ENCODE measurements at places on chromosomes 5 and 9.

DNA sequence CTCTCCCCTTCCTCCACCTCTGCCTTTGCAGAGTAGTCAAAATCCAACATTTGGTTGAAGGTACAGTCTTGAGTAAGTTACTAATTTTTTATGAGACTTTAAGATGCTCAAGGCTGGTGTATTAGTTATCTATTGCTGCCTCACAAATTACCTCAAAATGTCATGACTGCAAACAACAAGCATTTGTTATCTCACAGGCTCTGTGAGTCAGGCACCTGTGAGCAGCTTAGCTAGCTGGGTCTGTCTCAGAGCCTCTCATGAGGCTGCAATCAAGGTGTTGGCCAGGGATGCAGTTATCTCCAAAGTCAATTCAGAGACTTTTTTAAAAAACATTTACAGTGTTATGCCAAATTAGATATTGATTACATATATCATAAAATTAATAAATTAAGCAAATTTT is 371.3 kb upstream of the RGMB start:
- no peak for DNase-seq

DNA sequence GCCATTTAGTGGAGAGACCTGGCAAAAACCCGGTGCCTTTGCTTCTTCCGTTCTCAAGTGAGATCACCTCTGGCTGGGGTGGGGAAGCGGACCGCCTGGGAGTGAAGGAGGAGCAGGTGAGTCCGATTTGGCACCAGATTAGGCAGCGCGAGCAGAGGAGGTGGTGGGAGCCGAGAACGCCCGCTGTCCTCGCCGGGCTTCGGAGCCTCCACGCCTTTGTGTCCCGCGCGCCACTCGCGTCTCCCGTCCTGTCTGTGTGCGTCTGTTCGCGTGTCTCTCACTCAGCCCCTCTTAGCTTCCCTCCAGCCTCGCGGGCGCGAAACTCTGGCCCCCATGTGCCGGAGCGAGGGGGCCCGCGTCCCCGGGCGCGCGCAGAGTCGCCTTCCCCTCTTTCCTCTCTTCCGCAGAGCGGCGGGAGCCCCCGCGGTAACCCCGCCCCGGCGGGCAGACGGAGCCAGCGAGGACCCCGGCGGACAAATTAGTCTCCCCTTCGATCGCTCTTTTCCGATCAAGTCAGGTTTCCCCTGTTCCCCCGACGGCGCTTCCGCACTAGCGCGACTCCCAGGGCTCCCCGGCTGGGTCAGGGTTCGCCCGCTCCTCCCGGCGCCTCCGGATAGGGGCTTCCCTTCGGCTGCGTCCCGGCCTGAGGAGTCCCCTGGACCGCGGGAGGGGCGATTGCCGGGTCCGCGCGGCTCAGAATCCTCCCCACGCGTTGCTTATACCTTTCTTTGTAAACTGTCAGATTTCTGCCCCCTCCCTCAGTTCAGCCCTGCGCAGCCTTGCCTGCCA is 7.1 kb downstream of the POU4F3 start:
- DNase-seq = no peak

GRCh38 chr5:102762095-102762534 is 7.0 kb downstream of the PAM start:
- DNase-seq = no peak

DNA sequence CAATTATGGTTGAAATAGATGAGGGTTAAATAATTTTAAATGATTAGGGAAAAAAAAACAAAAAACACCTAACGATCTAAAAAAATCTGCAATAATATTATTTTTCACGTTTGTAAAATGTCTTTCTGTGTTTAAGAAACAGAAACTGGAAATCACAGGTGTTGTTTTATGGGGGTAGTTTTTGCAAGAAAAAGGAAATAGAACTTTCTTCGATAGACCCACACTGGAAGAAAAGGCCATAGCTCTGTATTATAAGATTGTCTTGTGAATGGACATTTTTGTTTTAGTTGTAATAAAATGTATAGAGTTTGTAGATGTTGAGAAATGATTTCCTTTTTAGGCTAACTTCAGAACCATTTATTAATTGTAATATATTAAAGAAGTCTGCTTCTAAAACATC is 5.5 kb downstream of the CSNK1G3 start:
- DNase-seq = no peak

- no peak for DNase-seq
Measured at GRCh38 chr9:133619791-133620190, 10.6 kb upstream of the FAM163B start.

DNA sequence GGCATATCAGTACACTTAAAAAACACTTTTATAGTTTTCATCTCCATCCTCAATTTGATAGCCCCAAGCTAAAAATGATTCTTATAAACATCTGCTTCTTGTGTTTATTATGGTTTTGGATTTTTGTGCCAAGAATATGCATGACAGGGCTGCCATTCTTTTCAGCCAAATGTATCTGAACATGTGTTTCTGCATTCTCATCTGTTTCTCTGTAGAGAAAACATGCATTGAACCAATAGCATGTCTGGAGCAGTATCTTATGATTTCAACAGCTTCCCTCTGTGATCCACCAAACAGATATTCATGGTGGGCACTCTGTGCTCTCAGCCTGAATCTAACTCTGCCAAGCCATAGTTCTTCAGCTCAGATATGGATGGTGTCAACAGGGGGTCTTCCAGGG is 99.3 kb upstream of the ERCC6L2 start:
- DNase-seq = no peak

GRCh38 chr9:98908897-98909634 is 34.6 kb upstream of the COL15A1 start:
- DNase-seq = no peak

GRCh38 chr5:96483878-96484277 is 50.8 kb upstream of the PCSK1 start:
- DNase-seq = no peak

GRCh38 chr5:26487553-26487952 is 550.8 kb downstream of the CDH9 start:
- DNase-seq = no peak

GRCh38 chr5:138245717-138246116 is 28.7 kb downstream of the GFRA3 start:
- DNase-seq = no peak

GRCh38 chr5:116546033-116546742 is 28.4 kb downstream of the SEMA6A start:
- no peak for DNase-seq

- no peak for DNase-seq
Measured at GRCh38 chr9:130608554-130609134, 29.3 kb downstream of the FUBP3 start.

- DNase-seq = no peak
Measured at GRCh38 chr5:148998174-148998797, 64.6 kb downstream of the SH3TC2 start.

DNA sequence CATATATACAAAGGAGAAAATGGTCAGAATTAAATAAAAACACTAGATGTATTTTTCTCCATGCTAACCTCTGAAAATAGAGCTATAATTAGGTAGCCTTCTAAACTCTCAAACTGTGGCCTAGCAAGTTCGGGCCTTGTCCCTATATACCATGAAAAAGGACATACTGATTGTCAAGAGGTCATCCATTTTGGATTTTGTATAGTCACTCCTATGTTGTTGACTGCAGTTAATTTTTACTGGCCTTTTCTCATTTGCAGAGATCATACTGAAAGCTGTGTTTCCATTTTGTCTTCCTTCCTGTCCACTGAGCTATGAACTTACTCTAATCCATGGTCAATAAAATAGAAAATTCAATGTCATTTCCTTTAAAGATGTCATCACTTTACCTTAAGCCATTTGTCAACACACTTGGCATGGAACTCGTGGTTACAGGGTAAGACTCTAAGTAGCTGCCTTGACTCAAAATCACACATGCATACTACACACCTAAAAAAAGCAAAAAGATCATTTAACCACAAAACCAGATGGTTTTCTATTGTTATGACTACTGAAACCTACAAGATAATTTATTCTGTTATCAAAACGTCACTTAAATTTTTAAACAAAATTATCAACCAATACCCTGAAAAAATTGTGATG is 58.0 kb downstream of the RNF38 start:
- DNase-seq = no peak

DNA sequence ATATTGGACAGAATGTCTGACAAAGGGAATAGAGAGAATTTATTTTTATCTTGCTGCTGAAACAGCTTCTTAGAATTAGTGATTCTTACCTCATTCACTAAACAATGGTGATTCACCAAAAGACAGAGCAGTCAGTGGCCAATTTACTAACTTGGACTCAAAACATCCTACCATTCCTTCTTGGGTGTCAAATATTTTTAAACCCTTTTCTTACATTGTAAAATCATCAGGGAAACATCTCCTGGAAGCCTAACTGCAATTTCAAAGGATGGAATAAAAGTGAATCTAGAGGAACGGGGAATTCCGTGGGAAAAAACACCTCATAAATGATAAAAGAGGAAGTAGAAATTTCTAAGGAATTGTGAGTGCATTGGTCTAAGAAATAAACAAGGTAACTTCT is 97.7 kb downstream of the LHFPL2 start:
- DNase-seq = no peak

- no peak for DNase-seq
Measured at GRCh38 chr5:54329731-54330709, 19.6 kb upstream of the ARL15 start.

GRCh38 chr5:91146230-91146629 is 236.9 kb downstream of the ARRDC3 start:
- no peak for DNase-seq

- DNase-seq = no peak
Measured at GRCh38 chr5:149740341-149740740, 10.2 kb downstream of the PPARGC1B start.

GRCh38 chr9:88829276-88829675 is 162.0 kb upstream of the S1PR3 start:
- no peak for DNase-seq

DNA sequence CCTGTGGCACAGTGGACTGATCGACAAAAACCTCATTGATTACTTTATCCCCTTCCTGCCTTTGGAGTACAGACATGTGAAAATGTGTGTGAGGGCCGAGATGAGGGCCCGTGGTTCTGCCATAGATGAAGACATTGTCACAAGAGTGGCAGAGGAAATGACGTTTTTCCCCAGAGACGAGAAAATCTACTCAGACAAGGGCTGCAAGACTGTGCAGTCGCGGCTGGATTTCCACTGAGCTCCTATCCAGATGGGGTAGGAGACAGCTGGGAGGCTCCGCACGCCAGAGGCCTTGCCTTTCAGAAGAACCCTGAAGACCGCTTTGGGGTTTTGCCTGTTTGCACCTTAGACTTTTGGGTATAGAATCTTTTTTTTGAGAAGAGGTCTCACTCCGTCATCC is 6.4 kb downstream of the TOR1B start:
- no peak for DNase-seq

DNA sequence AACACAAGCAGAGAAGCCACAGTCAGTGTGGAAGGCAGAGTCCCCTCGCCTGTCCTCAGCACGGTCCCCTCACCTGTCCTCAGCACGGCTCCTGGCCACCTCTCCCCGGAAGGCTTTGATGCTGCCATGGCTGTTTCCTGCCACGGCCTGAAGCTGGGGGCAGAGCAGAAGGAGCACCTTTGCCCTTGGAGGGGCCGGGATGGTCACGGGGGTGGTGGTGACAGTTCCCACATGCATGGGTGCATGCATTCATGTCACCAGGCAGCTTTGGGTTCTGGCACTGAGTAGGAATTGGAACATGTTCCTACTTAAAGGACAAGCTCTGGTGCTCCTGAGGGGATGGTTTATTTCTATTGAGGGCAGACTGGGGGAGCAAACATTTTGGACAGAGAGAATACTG is 57.8 kb upstream of the PHYKPL start:
- DNase-seq = no peak

GRCh38 chr5:108857905-108858304 is 110.2 kb downstream of the FER start:
- no peak for DNase-seq

DNA sequence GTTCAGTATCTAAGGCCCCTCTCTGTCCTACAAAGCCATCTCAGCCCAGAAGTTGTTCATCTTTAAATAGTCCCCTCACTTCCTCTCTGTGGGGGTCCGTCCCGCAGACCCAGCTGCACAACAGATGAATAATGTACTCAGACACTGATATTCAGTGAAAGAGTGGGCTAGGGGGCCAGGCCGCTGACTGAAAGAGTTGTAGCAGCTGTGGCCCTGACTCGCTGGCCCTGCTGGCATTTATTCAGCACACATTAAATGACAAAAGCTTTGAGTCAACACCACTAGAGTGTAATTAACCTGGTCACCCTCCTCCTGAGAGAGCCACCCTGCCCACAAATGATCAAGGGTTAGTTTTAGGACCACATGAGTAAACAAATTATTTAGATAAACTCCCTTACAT is 76.3 kb downstream of the MED10 start:
- no peak for DNase-seq

GRCh38 chr9:109806506-109807115 is 26.6 kb downstream of the PALM2AKAP2 start:
- DNase-seq = no peak

DNA sequence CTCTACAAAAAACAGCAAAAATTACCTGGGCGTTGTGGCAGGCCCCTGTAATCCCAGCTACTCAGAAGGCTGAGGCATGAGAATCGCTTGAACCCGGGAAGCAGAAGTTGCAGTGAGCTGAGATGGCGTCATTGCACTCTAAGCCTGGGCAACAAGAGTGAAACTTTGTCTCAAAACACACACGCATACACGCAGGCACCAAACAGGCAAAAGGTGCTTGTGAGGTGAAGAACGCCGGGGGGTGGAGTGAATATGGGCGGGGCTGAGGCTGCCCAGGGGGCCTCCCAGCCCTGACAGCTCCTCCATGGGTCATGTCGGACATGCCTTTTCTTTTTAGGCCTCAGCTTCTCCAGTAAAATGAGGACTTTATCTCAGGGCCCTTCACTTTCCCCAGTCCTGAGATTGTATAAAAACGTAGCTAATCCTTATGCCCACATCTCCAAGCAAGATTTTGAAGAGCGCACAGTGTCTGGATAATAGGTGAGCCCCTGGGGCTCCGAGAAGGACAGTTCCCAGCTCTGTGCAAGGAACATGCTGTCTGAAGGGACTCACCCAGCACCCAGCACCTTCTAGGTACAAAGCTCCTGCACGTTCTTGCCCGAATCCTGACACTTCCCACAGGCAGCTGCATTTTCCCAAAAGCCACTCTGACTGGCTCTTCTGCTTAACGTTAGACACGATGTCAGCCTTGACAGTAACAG is 168.3 kb downstream of the COL23A1 start:
- no peak for DNase-seq

DNA sequence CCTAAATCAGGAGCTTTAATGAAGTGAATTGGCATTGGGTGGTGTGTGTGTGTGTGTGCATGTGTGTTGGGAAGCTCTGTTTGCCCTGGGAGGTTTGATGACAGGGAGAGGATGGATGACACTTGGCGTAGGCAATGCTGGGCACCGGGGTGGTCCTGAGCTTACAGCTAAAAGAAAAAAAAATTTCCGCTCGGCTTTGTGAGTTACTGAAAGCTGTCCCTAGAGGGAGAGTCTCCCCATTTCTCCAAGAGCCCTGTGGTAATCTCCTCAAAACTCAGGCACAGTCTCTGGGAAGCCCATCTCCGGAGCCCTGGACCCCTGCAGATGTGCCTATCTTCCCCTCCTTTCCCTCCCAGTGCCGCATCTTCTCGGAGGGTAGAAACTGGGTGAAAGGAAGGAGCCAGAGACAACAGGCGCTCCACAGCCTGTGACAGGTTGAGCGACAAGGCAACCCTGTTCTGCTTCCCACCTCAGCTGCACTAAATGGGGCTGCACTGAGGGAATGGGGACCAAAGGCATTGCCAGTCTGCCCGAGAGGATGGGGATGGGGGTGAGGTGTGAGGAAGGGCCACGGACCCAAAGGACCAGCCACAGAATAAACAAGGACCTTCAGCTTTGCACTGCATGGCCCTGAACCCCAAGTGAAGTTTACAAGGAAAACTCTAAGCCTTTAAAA is 35.8 kb upstream of the TIFAB start:
- no peak for DNase-seq

- DNase-seq = no peak
Measured at GRCh38 chr9:83041771-83042170, 21.2 kb downstream of the RASEF start.

- no peak for DNase-seq
Measured at GRCh38 chr9:68896486-68896885, 117.4 kb downstream of the PRKACG start.
